ENCODE measurements at places on chromosomes 3 and 15. TPM values are rescaled to one million over a fixed set of nuclear protein-coding genes. Genes with fewer than 3 reads are reported as not detected.

Gene LSAMP
- total RNA-seq = not detected

Gene C2CD4B
- 3.2 TPM for total RNA-seq

Gene SLC30A4
- total RNA-seq = 2.2 TPM

Gene CMTM7
- total RNA-seq = 5.1 TPM

Gene GNB4
- 6.5 TPM for total RNA-seq

Gene ECE2
- not detected for total RNA-seq

Gene FAN1
- 25.3 TPM for total RNA-seq

Gene SFMBT1
- 16.0 TPM for total RNA-seq

Gene NTRK3
- total RNA-seq = 1.7 TPM
